Cortex of kidney (tissue), 1 donor: ENCODE measurements at places on chromosomes 4 and X.

DNA sequence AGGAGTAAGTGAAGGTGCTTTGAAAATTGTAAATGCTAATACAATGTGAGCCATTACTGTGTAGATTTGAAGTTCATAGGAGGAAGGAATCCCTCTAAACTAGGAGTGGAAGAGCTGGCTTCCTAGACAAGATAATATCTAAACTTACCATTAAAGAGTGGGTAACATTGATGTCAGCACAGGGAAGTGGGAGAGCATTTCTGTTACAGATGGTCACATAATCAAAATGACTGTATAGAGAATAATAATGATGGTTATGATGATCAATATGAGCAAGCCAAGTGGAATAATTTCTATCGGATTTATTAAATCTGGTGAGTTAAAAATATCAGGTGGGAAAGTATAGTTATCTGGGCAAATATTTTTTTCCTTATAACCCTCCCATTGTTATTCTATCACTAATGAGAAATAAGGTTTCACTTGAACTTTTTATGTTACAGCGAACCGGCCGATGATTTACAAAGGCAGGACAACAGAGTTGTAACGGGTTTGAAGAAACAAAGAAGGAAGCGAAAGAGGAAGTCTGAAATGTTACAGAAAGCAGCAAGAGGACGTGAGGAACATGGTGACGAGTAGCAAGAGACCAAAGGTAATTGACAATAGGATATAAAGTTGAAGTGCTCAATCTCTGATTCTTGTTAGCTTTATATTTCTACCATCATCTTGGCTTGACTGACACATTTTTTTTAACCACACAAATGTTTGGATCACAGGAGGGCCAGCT lies 43.5 kb downstream of the FMR1NB start:
- no peak for DNase-seq

- DNase-seq, result no peak
Measured at GRCh38 chrX:81286608-81287007, 84.7 kb downstream of the SH3BGRL start.

GRCh38 chrX:118116713-118117550 lies at the start of gene KLHL13:
Gene KLHL13 (minus strand): TSS chrX:118116810. CDS start chrX:118028473, 88,337 bp downstream.
- no peak for DNase-seq

- DNase-seq, result no peak
Measured at GRCh38 chr4:152998861-152999260, 62.7 kb downstream of the FHDC1 start.

DNA sequence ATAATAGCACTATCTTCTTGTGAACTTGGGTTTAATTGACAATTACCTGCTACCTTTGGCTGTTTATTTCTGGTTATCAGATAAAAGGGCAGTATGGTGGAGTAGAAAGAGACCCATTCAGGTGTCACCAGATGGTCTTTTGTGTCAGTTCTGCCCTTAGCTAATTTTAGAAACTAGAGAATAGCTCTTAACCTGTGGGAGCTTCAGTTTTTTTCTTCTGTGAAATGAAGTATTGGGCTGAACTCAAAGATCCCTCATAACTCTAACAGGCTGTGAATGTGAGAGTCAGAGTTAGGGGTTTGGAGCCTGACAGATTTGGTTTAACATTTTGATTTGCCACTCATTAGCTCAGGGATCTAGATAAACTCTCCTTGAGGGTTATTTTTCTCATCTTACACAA lies 335.2 kb downstream of the PPP1R2C start:
- no peak for DNase-seq

DNA sequence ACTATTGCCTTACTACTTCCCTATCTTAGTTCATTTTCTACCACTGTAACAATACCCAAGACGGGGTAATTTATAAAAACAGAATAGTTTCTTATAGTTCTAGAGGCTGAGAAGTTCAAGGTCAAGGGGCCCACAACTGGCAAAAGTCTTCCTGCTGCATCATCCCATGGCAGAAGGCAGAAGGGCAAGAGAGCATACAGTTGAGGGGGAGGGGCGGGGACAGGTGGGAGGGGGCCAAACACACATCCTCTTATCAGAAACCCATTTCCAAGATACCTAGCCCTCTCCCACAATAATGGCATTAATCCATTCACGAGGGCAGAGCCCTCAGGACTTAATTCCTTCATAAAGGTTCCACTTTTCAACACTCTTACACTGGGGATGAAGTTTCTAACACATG lies 690.2 kb downstream of the ADGRL3 start:
- DNase-seq, result no peak

DNA sequence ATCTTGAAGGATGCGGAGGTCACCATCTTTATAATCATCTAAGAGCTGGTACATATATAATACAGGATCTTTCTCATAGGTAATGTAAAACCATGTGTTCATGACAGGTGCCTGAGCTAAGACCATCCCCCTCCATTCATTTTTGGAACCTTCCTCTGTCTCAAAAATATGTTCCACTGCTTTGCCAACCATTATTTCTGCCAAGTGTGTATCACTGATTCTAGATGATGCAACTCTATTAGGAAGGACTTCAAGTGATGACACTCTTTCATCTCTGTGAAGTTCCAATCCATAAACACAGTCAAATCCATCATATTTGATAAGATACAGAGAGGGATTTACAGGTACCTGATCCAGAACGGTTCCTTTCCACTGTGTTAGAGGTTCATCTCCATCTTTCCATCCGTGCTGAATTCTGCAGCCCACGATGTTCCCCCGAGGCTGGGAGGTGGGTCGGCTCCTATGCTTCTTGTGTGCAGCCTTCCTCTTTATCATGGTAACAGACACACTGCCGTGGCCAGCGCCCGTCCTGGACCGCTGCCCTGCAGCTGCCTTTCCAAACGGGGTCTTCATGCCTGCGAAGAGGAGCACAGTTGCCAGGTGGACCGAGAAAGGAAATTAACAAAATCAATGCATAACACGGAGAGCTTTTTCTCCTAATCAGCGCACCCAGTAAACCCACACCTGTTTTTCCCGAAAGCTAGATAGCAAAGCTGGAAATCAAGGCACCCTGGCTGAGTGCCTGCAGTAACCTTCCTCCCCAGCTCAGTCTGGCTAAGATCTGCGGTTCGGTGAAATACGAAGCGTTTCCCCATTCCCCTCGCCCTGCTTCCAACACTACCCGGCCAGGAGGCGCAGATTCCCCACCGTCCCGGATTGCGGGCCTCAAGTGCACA lies 718 bp downstream of the SPIN3 start:
- DNase-seq, result no peak

GRCh38 chrX:123629502-123629901 lies 103.3 kb downstream of the THOC2 start:
- DNase-seq, result no peak

DNA sequence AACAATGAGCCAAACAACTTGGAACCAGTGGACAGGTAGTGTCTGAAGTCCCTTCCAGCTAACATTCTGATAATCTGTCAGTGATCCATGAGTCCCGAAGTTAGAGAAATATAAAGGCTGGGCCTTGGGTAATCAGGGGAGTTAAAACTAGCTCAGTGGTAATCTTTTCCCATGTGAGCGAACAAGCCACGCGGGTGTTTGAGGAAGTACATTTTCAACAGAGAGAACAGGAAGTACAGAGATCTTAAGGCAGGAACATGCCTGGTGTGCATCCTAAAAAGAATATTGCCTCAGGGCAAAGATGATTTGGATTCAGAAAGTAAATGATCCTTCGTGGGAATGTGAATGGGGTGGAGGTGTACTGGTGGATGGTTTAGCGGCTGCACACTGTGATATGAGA lies 42.9 kb downstream of the FNIP2 start:
- DNase-seq, result no peak

DNA sequence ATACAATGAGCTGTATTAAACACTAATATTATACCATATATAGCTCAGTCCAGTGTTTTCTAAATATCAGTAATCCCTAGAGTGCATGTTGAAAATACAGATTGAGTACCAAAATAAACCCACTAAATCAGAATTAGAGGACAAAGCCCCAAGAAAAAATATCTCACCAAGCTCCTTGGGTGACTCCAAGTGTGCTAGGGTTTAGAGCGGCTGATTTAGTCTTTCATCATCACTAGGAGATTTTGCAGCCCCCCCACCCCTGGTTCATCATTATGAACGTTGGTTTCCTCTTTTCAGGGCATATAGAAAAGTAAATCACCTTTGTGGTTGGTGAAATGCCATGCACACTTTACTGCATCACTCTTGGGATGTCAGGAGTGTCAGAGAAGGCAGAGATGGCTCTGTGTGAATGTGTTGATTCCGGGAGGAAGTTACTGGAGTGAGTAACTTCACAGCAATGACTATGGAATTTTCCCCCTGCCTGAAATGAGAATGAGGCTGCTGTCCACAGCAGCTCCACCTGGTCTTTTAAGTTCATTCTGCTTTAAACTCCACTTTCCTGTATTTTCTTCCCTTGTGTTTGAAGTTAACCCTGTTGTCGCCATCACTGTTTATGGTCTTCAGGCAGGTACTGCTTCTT lies 25.2 kb upstream of the ANAPC4 start:
- DNase-seq, result no peak

- no peak for DNase-seq
Measured at GRCh38 chr4:113971706-113972360, 7.6 kb downstream of the ARSJ start.

DNA sequence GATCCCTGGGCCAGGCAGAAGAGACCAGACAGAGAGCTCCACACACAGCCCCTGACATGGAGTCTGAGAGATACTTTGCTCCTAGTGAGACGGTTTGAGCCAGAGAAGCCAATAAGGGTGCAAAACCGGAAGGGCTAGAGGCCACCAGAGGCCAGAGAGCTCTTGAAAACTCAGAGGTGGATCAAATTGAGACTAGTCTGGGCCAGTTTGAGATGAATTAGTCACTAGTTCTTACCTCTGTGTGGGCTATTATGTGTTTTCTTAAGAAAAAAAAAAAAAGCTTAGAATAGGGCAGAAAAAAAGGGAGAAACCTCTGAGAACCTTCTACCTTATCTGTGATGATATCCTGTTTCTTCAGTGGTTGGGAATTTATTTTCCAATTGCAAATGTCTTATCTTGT lies 110.4 kb upstream of the EDNRA start:
- DNase-seq, result no peak

DNA sequence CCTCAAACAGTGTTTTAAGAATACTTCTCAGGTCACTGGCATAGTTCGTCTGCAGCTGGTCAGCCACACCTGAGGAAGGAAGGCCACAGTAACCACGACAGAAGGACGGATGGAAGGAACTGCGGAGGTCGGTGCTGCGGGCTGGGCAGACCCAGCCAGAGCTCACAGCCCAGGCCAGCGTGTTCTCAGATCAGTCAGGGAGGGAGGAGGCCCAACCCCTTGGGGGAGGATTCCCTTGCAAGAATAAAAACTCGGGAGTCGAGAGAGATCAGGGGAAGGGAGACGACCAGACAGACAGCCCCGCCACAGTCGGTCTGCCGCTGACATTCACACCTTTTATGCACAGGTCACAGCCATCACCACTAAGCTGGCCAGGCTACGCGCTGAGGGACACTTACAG lies 11.3 kb upstream of the MXD4 start:
- DNase-seq, result no peak

DNA sequence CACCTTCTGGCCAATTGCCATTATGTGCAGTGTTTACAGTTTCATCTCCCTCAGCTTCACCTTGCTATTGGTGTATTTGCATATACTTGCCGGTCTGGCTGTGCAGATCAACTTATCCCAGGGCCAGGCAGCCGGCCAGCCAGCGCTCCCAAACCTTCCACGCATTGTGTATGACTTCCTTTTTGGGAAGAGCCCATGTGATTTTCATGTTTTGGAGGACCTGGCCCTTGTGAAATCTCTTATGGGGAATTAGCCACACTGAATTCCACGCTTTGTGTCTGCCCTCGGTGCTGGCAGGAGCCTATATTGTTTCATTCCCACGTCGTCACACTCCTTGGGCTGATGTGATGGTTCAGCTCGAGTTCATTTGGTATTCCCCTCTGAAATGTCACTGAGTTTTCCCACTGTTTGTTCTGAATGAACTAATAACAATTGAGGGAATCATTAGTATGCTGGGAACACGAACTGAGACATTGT lies 6.0 kb upstream of the PDLIM3 start:
- DNase-seq, result no peak

DNA sequence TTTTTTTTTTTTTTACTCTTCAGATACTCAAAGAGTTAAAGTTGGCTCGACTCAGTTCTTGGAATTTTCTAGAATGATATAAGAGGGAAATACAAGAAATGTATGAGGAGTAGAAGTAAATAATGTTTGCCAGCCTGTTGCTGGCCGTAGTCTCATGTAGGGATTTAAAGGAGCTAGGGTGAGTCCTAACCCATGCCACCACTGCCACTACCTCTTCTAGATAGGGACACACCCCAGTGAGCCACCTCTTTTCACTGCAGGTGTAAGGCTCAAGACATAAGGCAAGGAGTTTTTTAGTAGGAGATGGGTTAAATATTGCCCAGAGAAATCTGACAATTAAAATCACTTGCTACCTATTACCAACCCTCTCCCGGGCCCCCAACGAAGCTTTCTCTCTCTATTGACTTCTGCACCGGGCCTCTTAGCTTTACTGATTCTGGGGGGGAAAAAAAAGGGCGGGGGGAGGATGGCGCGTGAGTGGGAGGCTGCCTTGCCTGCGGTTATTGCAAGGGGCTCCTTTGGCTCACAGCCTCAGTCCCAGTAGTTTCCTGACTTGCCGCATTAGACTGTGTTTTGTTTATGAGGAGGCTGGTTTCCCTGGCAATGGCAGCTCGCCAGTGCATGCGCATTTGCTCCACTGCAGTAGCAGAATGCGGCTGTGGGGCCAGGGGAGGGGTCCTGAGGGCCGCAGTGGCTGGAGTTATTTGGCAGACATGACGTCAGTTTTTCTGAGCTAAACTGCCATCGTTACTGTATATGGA lies 3.0 kb downstream of the LINC00632 start:
- no peak for DNase-seq

GRCh38 chr4:38125816-38126215 lies 165.6 kb downstream of the PTTG2 start:
- no peak for DNase-seq

DNA sequence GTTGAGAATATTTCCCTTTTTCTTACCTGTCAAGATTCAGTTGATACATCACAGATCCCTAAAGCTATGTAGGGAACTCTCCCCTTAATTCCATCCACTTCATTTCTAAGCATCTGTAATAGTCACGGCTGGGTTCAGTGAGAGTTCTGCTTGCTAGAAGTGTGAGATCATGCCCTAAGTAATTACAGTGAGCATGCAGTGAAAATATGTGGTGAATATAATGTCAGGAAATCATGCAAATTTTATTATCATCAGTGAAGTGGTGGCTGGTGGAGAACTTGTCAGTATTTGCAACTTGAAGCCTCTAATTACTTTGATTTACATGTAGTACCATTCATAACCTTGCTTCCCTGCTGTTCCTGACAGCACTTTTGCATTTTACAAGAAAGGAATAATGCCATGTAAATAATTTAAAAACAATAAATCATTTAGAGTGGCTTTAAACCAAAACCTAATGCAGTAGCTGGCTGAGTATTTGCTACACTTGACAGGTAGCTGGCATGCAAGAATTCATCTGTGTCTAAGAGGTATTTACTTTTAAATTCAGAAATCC lies 28.3 kb upstream of the CFAP299 start:
- no peak for DNase-seq

- no peak for DNase-seq
Measured at GRCh38 chr4:47852136-47852535, 14.3 kb upstream of the CORIN start.

- DNase-seq, result no peak
Measured at GRCh38 chr4:56622176-56622575, 58.9 kb downstream of the HOPX start.
